ENCODE measurements at places on chromosomes 3 and 15. TPM values are rescaled to one million over a fixed set of nuclear protein-coding genes. Genes with fewer than 3 reads are reported as not detected.
A peak's percentile ranks its signal among the peaks of the same experiment; 100 is the strongest.

TGM4 gene
- total RNA-seq: 0.24 TPM

GRCh38 chr15:31975830-31976229, 54.5 kb upstream of the CHRNA7 start:
- DNase-seq: no peak
- H3K36me3 ChIP-seq: no peaks in the 10 kb centered on the region
- no peak overlapping the region for H3K27ac ChIP-seq
- H3K27me3 ChIP-seq: no peaks in the 10 kb centered on the region
- peaks cover 3% of the 10 kb centered on the region for H3K4me1 ChIP-seq

DNA sequence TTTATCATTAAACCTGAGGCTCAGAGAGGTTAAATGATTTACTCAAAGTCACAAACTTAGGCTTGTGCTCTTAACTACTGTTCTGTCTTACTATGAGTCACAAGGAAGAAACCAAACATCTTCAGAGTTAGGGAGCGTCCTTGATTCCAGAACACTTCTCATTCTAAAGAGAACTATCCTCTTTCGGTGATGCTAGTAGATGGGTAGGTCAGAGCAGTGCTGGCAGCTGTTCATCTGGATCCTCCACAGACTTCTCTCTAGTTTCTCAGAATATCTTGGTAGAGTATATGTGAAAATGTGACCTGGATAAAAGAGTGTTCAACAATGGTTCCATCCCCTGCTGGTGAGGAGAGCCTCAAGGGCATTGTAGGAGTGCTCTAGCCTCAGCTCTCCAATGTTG, 3.3 kb downstream of the ARL6IP5 start:
- peak overlapping the region; percentile 15 for H3K27ac ChIP-seq
- no peaks in the 10 kb centered on the region for H3K27me3 ChIP-seq
- H3K4me3 ChIP-seq: no peak overlapping the region
- peaks cover 76% of the 10 kb centered on the region for H3K4me1 ChIP-seq

GRCh38 chr15:39642011-39642640, 61.2 kb downstream of the THBS1 start:
- H3K27me3 ChIP-seq: no peaks in the 10 kb centered on the region
- peak overlapping the region; percentile 81 for H3K27ac ChIP-seq
- H3K4me1 ChIP-seq: peaks cover 20% of the 10 kb centered on the region
- peak; percentile 82 for DNase-seq

DNA sequence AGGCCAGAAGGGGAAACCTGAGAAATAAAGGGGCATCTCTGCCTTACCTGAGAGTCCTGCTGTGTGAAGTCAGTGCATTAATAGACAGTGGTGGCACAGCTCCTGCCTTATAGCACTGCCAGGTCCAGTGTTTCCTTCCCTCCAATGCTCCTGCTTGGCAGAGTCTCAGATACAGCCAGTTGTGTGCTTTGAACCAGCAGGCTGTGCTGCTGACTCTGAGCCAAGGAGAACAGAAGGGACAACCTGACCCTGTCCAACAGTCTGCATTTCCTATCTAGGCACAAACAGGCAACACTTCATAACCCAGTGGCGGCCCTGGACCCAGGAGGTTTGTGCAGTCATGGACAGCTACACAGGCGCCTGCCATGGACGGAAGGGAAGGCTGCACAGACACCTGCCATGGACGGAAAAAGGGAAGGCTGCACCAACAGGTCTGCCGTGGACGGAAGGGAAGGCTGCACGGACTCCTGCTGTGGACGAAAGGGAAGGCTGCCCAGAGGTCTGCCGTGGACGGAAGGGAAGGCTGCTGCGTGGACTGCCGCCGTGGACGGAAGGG, 33.9 kb upstream of the PLXNA1 start:
- H3K4me3 ChIP-seq: no peak overlapping the region
- no peaks in the 10 kb centered on the region for H3K4me1 ChIP-seq
- no peaks in the 10 kb centered on the region for H3K36me3 ChIP-seq
- no peak for DNase-seq
